ENCODE measurements at places on chromosomes 5 and 9.

DNA sequence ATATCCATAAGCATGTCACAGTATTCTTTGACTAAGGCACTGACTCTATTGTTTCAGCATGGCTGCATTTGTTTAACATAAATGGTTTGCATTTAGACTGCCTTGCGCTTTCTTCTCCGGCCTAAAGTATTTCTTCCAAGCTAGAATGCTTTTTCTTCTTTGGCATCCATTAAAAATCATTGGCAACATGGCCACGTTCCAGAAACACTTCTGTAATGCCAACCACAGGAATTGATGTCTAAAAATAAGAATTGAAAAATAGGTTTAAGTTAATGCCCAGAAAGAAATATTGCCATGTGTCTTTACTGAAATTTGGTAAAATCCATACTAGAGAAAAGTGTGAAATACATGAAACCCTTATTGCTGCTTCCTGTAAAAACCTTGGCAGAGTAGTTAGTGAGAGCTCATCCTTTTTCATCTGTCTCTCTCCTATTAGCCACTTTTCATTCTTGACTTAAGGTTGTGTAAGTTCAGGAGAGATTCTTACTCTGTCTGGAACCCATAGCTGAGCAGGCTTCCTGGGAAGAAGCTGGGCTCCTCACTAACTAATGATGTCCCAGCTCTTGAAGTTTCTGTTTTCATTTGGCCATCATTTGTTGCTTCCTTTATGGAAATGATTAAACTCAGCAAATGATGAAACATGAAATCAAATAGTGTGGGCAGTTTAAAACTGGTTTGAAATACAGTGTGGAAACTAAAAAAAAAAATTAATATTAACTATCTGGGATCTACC lies 58.2 kb upstream of the RPS23 start:
- no peak for DNase-seq

GRCh38 chr9:129558551-129559505 lies 62.1 kb downstream of the C9orf50 start:
- DNase-seq, result no peak

DNA sequence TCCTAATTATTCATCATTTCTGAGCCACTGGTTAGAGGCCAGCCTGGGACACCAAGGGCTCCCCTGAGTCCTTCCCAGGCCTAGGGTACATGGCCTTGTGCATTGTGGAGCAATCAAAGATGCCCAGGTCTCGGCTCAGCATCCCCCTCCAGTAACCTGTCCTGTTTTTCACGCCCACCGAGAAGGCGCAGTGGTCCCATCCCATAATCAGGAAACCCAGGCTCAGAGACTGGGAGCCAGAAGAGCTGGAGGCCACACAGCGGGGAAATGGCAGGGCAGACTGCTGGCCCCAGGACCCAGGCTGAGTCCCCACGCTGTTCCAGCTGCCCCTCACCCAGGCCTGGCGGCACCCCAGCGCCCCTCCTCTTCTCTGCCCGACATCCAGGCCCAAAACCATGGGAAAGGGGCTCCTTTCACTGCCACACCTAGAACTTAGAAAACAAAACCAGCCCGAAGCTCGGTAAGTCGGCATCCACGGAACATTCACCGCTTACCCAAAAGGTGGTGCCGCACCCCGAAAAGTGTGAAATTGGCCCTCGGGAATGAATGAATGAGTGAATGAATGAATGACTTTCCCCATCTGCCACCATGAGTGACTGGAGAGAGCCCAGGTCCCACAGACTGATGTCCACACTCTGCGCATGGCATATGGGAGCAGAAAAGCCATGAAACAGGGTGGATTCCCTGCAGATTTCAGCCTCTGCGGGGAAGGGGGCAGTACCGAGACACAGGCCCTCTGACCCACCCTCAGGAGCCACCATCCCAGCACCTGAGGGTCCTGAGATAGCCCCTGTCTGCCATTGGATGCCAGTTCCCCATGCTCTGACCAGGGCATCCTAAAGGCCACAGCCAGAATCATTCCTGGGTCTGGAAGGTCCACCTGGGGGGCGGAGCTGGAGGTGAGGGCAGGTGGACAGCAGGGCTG lies 132.5 kb downstream of the OLFM1 start:
- no peak for DNase-seq

DNA sequence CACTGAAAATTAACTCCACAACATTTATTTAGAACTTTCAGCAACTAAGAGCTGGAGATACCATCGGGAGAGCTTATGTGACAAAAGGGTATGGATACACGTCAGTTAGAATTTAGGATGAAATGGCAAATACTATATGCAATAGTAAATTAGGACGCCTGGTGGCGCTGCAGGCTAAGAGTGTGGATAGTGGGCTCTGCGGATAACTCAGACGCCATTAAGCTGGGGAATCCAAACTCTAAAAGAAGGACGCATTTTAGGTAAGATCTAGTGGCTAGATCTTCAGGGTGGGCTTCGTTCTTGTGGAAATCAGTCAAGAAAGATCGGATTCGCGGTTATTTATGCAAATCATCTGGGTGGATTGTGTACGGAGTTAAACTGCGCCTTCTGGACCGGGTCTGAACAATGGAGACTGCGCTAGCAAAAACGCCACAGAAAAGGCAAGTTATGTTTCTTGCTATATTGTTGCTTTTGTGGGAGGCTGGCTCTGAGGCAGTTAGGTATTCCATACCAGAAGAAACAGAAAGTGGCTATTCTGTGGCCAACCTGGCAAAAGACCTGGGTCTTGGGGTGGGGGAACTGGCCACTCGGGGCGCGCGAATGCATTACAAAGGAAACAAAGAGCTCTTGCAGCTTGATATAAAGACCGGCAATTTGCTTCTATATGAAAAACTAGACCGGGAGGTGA lies at the start of gene PCDHB5:
TSS of gene PCDHB5 (plus strand) at position 177 of the 688 bp plus-strand sequence. CDS start at position 406, 229 bp downstream.
- DNase-seq, result no peak

- DNase-seq, result no peak
Observed at GRCh38 chr5:72878854-72879253, 62.4 kb downstream of the TNPO1 start.

DNA sequence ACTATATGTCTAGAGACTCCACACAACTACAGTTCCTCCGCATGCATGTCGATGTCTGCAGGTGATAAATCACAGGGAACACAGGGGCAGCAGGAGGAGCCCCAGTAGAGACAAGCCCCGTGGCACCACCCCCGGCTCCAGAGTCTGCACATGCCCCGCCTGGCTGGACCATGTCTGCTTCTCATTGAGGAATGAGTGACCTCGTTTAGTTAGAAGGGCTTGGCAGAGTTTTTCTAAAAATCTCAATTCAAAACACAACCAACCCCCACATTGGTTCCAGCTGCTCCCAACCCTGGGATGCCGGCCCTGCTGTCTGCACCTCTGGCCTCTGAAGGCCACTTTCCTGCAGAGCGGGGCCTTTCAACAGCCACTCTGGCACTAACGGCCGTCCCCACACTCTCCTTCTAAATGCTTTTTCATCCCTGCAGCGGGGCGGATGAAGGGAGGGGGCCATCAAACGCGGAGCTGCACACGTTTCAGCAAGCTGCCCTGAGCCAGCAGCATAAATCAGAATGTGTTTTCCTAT lies 106.3 kb downstream of the ROR2 start:
- no peak for DNase-seq

DNA sequence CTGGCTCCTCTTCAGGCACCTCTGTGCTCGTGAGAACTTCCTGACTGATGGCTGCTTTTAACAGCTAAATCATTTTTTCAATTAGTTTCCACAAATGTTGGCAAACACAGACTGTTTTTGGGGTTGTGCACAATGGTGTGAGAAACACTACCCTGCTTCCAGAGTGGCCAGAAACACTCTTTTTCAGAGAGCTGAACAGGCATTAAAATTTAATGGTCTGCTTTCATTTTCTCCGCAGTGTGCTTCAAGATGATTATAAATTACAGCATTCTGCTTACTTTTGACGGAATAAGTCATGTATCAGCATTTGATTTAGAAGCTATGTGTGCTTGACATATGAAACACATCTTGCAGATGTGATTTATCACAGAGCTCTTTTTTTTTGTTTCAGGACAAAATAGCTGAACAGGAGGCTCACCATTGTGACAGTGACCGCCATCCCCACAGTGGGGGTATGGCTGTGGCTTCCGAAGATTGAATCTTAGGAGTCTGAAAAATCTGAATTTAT lies 454.5 kb upstream of the ZNF608 start:
- no peak for DNase-seq

DNA sequence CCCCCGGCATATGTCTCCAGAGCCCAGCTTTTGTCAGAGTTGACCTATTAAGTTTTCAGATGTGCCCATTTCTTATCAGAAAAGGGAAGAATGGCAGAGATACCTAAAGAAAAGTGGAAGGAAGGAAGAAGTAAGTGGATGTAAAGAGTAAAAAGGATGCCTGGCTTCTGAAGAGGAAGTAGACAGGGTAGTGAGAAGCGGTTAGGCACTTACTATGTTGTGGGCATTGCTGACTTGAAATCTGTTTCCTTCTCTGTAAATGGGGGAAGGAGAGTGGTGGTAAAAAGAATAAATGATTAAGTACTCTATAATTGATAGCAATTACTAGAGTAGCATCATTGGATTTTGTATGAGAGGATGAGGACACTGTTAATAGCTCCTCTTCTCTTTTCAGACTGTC lies 9.9 kb downstream of the ANP32B start:
- no peak for DNase-seq

DNA sequence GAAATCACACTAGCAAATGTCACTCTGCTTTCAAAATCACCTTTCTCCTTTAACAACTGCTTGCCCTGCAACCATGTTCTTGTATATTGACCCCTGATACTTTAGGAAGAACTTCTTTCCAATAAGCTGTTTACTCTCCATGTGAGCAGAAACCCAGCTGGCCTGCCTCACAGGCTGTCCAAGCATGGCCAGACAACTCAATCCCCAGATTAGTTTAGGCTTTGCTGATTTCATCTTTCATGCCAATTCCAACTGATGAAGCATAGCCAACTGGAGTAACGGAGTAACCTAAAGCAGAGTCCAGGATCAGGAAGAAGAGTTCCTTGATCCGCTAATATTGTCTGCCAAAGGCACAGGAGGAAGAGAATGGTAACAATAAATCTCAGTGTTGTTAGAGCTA lies 56.7 kb upstream of the HTR1A start:
- DNase-seq, result no peak

DNA sequence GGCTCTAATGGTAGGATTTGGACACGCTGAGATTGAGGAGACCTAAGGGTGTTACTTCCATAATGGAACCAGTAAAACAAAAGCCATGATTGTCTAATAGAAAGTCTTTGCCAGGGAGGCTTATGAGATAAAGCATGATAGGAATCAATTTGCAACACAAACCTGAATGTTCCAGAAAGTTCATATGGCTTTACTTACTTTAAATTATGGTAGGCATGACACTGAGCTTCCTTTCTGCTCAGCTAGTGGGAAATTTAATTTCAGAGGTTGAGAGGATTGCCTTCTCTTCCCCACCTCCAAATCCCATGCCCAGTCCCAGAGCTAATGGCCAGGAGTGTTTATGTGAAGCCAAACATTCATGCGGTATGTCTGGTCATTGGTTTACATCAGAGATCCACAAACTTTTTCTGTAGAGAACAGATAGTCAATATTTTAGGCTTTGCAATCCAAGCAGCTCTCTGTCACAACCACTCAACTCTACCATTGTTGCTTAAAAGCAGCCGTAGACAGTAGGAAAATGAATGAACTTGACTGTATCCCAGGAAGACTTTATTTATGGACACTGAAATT lies 114.5 kb downstream of the UGCG start:
- DNase-seq, result no peak

GRCh38 chr5:532521-533242 lies 8.4 kb upstream of the SLC9A3 start:
- DNase-seq, result no peak

- DNase-seq, result no peak
Observed at GRCh38 chr5:90528601-90529193, 687 bp downstream of the LYSMD3 start.

GRCh38 chr9:98807070-98807813 lies at the start of gene GALNT12:
GALNT12 (plus strand) TSS chr9:98807670; CDS start chr9:98807699, 29 bp downstream.
- DNase-seq, result no peak

GRCh38 chr5:153658606-153659005 lies 168.1 kb downstream of the GRIA1 start:
- no peak for DNase-seq

DNA sequence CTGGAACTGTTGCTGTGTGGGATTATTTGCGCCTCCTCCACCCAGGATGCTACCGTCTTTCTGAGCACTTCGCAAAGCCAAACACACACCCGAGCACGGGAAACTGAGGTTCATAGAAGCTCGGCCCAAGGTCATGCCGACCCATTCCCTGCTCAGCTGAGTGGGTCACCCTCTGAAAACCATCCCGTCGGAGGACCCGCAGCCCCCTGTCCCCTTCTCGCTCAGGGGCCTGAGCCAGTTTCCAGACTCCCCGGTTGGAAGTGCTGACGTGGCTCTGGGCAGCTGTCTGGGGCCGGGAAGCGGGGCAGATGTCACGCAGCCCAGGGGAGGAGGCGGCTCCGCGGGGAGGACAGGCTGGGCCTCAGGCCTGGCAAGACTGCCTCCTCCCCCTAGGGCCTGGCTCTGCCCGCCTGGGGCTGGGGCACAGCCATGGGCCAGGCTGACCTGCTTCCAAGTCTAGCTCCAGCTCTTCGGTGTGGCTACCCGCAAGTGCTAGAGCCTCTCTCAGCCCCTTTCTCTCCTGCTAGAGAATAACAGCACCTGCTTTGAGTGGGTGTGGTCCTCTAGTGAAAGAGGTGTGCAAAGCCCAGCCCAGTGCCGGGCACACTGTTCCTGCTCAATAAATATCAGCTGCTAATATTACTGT lies 9.9 kb upstream of the CXXC5 start:
- no peak for DNase-seq

- DNase-seq, result no peak
Observed at GRCh38 chr5:151820903-151821302, 49.1 kb downstream of the G3BP1 start.

All from activated CD4-positive, alpha-beta T cell treated with anti-CD3 and anti-CD28 coated beads, Interleukin-2, amount 50 U/mL, for 24 hours (primary cell).